ENCODE measurements at places on chromosomes 5 and 9. TPM values are rescaled to one million over a fixed set of nuclear protein-coding genes. Genes with fewer than 3 reads are reported as not detected.

The ACTBL2 gene
- not detected for total RNA-seq

GRCh38 chr5:334903-335739 lies 13.6 kb downstream of the AHRR start:
- no peak for DNase-seq

DNA sequence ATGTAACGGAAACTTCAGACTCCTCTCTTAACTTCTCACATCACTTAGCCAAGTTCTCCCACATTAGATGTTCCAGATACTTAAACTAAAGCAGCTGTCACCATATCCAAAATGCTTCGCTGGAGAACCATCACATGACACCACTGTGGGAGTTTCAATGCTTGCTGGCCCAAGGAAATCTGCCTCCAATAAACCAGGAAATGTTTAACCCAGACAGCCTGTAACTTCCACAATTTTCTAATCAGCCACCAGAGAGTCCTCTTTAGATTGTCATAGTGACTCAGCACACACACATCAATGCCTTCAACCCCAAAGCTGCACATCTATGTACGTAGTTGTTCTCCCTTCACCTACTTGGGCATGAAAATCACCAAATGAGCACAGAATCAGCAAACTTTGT lies 118.7 kb downstream of the LPAR1 start:
- DNase-seq = no peak

The RAI14 gene
- total RNA-seq = 79.6 TPM

The TAF11L10 gene
- total RNA-seq = not detected
